ENCODE measurements at places on chromosomes 1 and 21.

- no peak for DNase-seq
These were observed 882 bp downstream of the VPS13D start for GRCh38 chr1:12230549-12231275.

- no peak for DNase-seq
These were observed 5.8 kb upstream of the FAM167B start for GRCh38 chr1:32241001-32241763.

DNA sequence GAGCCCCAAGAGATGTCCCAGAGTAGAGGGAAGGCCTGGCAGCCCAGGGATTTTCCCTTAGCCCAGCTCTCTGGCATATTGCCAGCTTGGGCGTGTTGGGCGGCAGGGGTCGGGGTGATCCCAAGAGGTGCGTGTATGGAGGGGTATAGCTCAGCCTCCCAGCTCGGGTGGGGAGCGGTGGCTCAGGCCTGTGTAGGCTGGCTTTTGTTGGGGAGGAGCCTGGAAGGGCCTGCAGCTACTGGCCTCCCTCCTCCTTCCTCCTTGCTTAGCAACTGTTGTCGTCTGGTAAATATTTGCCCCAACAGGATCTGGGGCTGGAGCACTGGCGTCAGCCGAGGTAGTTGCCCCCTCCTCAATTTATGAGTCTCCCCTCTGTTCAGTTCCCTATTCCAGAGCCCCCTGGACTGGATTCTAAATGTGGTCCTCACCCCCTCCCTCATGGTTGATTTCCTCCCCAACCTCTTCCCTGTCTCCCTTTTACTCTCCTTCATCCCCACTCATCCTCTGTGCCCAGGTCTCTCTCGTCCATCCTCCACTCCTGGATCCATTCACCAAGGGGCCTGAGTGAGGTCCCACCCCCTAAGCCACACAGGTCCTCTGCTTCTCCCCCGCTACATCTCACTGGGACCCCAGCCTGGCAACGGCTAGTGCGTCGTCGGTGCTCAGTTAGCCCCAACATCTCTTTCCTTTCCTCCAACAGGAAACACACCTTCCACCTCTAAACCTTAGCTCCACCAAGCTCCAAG, 10.3 kb upstream of the LMNA start:
- no peak for DNase-seq

DNA sequence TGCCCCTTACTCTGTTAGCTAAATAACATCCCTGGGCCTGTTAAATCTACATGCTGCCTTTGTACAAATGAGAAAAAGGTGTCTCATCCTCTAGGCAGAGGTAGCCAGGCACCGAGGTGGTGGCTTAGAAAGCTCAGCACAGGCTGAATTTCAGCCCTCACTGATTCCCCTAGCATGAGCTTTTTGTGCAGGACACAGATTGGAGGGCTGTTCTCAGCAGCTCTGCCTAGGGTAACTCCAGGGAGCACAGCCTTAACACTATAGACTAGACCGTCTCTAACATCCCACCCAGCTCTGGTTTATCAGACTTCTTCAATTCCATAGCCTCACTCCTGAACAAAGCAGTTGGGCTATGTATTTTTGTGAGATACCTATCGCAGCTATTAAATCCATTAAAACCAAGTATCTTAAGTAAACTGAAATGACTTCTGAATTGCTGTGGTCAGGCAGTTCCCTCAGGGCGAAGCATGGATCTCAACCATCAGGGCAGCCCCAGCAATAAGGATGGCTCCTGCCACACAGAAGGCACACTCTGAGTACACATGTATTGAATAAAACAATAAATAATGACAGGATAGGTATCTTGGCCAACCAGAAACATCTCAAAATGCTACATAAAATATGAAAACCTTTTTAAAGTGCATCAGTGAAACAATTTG, 14.8 kb downstream of the S100A6 start:
- no peak for DNase-seq

DNA sequence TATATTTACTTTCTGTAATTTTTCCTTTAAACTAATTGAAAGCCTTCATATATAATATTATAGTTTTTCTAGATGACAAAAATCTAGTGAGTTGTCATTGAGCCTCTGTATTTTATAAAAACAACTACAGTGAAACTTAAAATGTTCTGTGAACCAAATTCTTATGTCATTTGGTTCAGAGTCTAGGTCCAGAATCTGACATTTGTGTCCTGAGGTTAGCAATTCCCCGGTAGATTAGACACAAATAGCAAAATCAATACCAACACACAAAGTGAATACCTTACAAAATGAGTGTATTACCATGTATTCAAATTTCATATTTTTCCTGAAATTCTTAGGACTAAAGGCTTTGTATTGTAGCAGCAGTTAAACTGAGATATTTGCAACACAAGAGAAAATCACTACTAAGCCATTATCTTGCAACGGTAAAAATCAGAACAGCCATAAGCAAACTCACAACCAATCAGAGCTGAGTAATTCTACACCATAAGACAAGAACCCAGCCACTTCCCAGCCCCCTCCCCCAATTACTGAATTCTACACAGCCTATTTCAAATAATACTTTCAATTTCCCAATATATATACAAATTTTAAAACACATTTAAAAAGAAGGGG, 573.5 kb downstream of the SMYD3 start:
- DNase-seq: no peak

DNA sequence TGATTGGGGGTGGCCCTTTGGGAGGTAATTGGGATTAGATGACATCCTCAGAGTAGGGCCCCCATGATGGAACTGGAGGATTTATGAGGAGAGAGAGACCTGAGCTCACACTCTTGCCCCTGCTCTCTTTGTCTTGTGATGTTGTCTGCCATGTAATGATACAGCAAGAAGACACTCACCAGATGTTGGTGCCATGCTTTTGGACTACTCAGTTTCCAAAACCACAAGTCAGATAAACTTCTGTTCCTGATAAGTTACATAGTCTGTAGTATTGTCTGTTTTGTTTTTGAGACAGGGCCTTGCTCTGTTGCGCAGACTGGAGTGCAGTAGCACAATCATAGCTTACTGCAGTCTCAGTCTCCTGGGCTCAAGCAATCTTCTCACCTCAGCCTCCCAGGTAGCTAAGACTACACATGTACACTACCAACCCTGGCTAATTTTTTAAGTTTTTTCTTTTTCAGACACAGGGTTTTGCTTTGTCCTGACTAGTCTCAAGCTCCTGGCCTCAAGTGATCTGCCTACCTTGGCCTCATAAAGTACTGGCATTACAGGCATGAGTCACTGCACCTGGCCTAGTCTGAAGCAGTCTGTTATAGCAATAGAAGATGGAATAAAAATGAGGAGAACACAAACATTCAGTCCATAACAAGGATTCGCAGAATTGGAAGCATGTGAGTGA, 115.0 kb upstream of the GALNT2 start:
- no peak for DNase-seq

DNA sequence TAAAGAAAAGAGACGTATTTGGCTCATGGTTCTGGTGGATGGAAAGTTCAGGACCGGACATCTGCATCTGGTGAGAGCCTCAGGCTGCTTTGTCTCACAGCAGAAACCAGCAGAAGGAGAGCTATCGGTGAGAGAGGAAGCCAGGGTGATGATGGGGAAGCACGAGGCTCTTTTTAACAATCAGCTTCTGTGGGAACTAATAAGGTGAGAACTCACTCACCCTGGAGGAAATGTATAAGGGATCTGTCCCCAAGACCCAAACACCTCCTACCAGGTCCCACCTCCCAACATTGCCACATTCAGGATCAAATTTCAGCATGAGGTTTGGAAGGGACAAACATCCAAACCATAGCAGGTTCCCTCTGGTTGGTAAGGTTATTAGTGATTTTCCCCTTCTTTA, 32.8 kb downstream of the ASTN1 start:
- no peak for DNase-seq

GRCh38 chr1:206687915-206688442, 3.3 kb downstream of the MAPKAPK2 start:
- DNase-seq: no peak

- DNase-seq: no peak
These were observed 97.2 kb downstream of the WDR4 start for GRCh38 chr21:42781971-42782722.

- DNase-seq: no peak
These were observed 100.2 kb downstream of the RIPK4 start for GRCh38 chr21:41666641-41667081.

DNA sequence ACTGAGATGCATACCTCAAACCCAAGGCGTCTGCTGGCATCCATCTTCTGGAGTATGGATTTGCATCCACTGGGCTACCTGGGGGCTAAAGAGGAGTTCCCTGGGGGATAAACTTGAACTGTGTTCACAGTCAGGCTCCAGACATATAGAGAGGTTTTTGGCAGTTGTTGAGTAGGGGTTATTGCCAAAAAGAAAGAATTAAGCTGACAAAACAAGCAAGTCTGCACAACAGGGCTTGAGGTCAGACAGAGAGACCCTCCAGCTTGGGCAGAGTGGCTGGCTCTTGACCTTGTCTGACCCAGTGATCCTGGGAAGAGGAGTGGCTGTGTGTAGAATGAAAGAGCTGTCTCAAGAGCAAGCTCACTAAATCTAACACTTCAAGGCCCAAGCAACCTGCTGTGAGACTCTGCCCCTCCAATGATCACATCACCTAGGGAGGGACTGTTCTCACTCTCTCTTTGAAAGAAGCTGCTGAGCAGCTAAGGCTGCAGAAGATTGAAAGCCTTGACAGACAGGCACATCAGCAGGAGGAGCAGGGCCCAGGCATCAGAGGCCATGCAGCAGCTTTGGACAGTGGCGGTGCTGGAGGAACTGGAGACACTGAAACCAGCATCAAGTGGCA, 61.5 kb downstream of the SYT2 start:
- no peak for DNase-seq

DNA sequence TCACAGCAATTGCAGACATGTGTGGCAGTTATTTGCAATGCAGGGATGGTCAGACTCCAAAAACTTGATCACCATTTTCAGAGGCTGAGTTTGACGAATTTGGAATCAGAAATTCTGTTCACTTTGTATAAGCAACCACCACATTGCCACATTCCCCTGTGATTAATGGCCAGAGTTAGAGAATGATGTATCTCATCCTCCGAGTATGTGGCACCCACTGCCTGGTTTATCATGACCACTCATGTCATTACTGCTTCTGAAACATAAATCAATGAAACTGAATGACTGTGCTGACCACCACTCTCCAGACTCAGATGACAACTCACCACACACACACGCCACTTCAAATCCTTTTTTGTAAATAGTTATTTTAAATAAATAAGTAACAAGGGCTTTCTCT, 66.6 kb upstream of the CACHD1 start:
- DNase-seq: no peak
